ENCODE measurements at places on chromosomes 3 and 15.

- H3K27me3 ChIP-seq = no peaks in the 10 kb centered on the region
- H3K4me3 ChIP-seq = no peak overlapping the region
- H3K36me3 ChIP-seq = no peaks in the 10 kb centered on the region
Measured at GRCh38 chr3:152198665-152199064, 70.1 kb upstream of the MBNL1 start.

DNA sequence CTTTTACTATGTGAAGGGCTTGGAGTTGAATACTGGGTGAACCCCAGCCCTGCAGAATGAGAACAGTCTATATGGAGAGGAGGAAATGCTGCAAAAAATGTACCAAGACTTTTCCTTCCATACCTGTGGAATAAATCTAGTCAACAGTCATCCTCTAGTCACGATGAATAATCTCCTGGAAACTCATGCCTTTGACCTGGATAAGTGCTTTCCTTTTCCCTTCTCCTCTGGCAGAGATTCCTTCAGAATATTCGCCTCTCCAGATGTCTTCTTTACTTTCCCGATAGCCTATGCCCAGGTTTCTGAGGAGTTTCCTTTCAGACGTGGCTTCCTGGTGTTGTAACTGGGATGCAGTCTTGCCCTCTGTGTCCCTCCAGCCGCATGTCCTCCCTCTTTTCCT is 28.1 kb downstream of the CCNL1 start:
- H3K27me3 ChIP-seq = no peaks in the 10 kb centered on the region
- no peak for DNase-seq
- H3K4me1 ChIP-seq = peaks cover 6% of the 10 kb centered on the region
- H3K4me3 ChIP-seq = no peak overlapping the region

DNA sequence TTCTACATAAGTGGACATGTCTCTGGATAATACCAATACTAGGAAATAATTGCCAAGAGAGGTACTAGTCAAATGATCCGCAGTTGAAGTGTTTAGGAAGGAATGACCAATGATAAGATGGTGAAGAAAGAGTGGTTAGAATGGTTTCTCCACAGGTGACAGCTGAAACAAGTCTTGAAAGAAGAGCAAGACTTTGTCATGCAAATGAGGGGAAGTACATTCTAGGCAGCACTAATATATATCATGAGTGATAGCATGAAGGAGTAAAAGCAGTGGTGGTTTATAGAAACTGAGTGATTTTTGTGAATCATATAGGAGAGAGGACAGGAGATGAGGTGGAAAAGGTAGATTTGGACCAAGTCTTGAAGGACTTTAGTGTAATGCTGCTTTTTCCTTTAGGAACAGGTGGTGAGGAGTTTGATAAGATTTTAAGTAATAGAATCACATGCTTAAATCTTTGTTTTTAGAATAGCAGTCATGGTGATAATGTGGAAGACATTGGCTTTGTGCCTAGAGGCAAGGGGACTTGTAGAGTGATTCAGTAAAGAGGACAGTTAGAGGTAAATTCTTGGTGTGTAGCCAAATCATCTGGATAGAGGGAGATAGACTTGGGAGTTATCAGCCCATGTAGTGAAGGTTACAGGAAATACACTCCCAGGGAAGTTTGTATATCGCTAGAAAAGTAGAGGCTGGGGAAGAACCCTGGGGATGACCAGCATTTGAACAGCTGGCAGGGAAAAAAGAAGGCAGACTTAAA is 31.9 kb downstream of the SLMAP start:
- H3K27me3 ChIP-seq = no peaks in the 10 kb centered on the region
- H3K27ac ChIP-seq = no peak overlapping the region
- H3K36me3 ChIP-seq = no peaks in the 10 kb centered on the region
- no peak overlapping the region for H3K4me3 ChIP-seq

GRCh38 chr15:36673039-36673438 is 93.6 kb downstream of the CDIN1 start:
- no peak overlapping the region for H3K27ac ChIP-seq
- H3K27me3 ChIP-seq = no peaks in the 10 kb centered on the region
- H3K36me3 ChIP-seq = no peaks in the 10 kb centered on the region
- no peak for DNase-seq
- H3K4me3 ChIP-seq = no peak overlapping the region

GRCh38 chr15:94638183-94638582 is 406.8 kb downstream of the MCTP2 start:
- no peaks in the 10 kb centered on the region for H3K27me3 ChIP-seq
- no peak overlapping the region for H3K4me3 ChIP-seq
- no peaks in the 10 kb centered on the region for H3K4me1 ChIP-seq

DNA sequence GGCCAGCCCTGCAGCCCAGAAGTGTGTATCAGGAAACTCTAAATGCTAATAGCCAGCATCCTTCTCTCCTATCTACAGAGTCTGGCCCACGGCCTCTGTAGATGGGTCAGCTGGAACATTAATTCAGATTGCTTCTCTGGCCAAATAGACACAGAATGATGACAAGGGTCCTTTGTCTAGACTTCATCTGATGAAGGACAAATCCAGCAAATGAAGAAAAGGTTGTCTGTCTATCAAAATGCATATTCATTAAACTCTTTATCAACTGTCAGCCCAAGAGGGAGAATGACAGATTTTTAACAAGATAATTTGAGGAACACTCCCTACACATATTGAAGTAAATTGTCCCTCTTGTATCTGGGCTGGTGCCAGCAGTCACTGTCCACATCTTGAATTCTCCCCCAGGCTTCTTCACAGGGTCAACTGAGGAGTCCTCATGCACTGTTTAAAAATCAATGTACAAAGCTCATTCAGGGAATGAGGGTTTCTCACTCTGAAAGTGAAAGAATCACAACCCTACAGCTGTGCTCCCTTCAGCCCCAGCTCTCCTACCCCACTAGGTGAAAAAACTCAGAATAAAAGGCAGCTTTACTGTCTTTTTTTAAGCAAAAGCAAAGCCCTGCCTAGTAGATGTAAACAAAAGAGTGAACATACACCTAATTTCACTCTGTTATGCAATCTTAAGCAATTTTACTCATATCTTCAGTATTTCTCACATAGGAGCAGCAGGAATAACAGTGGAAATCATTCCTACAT is 507.7 kb downstream of the IGSF11 start:
- H3K27me3 ChIP-seq = no peaks in the 10 kb centered on the region
- DNase-seq = no peak

GRCh38 chr3:184815046-184815930 is 3.3 kb downstream of the VPS8 start:
- no peak overlapping the region for H3K27ac ChIP-seq
- H3K27me3 ChIP-seq = no peaks in the 10 kb centered on the region
- no peak overlapping the region for H3K4me3 ChIP-seq
- no peaks in the 10 kb centered on the region for H3K36me3 ChIP-seq

GRCh38 chr15:101251830-101252820 is at the start of gene CHSY1:
TSS of gene CHSY1 (minus strand) at chr15:101252048. CDS start at chr15:101251456, 592 bp downstream.
- H3K4me1 ChIP-seq = peaks cover 5% of the 10 kb centered on the region
- no peaks in the 10 kb centered on the region for H3K36me3 ChIP-seq
- peak within 1 kb of the TSS; percentile 86 for H3K4me3 ChIP-seq
- H3K27ac ChIP-seq = no peak within 1 kb of the TSS
- DNase-seq = no peak

DNA sequence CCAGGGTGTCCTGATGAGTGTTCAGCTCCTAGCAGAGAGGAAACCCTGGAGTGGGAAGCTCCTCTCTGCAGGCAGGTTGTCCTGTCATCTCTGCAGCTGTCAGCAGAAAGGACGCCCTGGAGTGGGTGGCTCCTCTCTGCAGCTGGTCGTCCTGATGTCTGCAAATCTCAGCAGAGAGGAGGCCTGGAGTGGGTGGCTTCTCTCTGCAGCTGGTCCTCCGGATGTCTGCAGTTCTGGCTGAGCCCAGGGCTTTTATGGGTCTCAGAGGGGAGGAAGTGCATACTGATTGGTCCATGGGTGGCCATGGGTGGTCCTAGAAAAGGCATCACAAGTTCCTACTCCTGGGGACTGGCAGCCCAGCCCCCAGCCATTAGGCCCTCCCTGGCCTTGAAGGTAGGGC is 102.6 kb upstream of the BNIP2 start:
- no peaks in the 10 kb centered on the region for H3K27me3 ChIP-seq
- H3K27ac ChIP-seq = no peak overlapping the region
- no peak overlapping the region for H3K4me3 ChIP-seq
- no peaks in the 10 kb centered on the region for H3K36me3 ChIP-seq

GRCh38 chr3:47380026-47380600 is 708 bp upstream of the PTPN23 start:
- H3K36me3 ChIP-seq = no peaks in the 10 kb centered on the region
- H3K4me3 ChIP-seq = peak overlapping the region; percentile 68
- DNase-seq = no peak
- H3K4me1 ChIP-seq = no peaks in the 10 kb centered on the region
- no peak overlapping the region for H3K27ac ChIP-seq

DNA sequence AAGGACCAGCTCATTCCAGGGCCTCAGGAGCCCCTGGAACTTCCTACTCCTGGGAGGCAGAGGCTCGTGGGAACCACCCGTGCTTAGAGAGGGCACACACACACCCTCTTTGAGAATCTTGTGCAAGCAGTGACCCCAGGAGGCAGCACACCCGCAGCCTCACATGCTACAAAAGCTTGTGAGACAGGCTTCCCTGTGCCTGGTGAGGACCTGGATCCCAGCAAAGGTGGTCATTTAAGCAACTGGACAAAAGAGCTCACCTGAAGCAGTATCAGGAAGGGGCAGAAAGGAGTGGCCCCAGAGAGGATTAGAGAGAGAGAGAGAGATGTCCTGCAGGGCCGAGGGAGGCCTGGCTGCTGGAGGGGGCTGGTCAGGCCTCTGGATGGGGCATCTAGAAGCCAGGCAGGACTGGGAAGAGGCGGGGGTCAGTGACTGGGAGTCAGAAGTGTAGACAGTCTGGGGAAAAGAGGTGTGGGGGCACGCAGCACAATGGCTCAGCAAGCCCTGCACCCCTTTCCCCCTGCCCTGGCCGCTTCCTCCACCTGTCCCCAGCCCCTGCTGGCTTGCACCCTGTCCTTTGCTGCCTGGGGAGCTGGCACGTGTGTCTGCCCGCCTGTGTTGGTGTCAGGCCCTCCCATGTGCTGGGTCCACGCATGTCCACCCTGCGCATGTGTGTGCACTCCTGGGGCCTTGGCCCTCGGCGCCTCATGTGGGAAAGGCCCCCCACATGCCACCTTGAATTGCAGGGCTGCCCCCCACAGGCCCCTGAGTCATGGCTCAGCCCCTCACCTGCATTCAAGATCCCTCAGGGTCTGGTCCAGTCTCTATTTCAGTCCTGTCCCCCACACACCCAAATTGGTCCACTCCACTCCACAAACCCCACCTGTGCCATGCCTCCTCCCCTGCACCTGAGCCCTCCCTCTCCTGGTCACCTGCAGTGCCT is 36.9 kb downstream of the TSPAN3 start:
- no peaks in the 10 kb centered on the region for H3K27me3 ChIP-seq
- no peak overlapping the region for H3K4me3 ChIP-seq
- no peak overlapping the region for H3K27ac ChIP-seq
- no peak for DNase-seq
- H3K36me3 ChIP-seq = 0 out of 2 replicates have a peak, but pooled peaks cover 2% of the 10 kb centered on the region

- no peaks in the 10 kb centered on the region for H3K27me3 ChIP-seq
- no peaks in the 10 kb centered on the region for H3K36me3 ChIP-seq
- no peaks in the 10 kb centered on the region for H3K4me1 ChIP-seq
- no peak for DNase-seq
Measured at GRCh38 chr3:168862466-168862865, 766.7 kb upstream of the GOLIM4 start.

DNA sequence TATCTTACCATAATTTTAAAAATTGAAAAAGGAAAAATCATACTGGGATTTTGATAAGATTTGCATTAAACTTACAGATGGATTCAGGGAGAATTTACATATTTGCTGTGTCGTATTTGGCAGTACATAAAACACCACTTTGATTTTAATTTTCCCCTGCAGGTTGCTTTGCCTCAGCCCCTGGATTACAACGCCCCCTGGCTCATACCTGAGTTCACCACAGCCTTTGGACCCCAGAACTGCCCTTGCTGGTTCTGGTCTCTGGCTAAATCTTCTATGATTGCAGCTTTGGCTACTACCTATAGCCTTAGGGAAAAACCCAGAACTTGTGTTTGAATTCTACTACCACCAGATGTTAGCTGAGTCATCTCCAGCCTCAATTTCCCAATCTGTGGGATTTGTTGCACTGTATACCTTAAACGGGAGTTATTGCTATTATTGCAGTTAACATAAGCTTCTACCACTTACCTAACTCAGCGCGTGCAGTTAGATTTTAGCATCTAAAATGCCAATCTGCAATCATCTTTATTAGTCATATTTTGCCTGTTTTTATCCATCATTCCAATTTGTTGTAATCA is 315.7 kb upstream of the GADL1 start:
- no peak overlapping the region for H3K27ac ChIP-seq
- no peak for DNase-seq
- no peaks in the 10 kb centered on the region for H3K27me3 ChIP-seq
- no peaks in the 10 kb centered on the region for H3K36me3 ChIP-seq
- no peak overlapping the region for H3K4me3 ChIP-seq

DNA sequence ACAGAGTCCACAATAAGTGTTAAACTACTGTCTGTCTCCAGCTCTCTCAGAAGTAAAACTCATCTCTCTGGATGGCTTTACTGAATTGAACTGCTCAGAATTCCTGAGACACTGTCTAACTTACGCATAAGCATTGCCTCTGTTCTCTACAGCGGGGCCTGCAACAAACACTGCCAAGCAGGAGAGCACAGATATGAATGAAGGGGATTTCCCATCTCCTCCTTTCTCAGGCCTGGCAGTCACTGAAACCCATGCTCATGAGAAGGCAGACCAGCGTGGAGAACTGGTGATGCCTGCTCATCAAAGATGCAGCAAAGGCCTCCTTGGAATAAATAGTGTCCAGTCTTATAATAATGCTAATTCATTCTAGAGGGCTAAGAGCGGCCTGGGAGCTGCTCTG is 10.3 kb downstream of the RASGRP1 start:
- DNase-seq = no peak
- no peaks in the 10 kb centered on the region for H3K36me3 ChIP-seq
- H3K4me1 ChIP-seq = no peaks in the 10 kb centered on the region
- H3K27me3 ChIP-seq = no peaks in the 10 kb centered on the region

DNA sequence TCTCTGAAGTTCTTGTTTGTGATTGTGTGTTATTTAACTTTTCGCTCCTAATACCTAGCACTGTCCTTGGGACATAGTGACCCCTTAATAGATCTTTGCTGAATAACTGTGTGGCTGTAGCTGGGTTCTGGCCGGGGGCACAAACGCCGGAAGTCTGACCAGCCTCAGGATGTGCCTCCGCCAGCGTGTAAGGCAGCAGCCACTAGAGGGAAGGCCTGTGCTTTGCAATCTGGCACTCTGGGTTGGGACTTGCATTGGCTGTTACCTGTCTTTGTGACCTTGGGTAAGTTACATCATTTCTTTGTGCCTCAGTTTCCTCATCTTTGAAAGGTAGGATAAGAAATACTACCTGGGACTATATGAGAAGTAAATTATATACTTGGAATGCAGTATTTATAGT is 158.7 kb downstream of the GHSR start:
- H3K27ac ChIP-seq = no peak overlapping the region
- H3K27me3 ChIP-seq = no peaks in the 10 kb centered on the region
- no peaks in the 10 kb centered on the region for H3K4me1 ChIP-seq

GRCh38 chr3:15782429-15782828 is 15.3 kb downstream of the ANKRD28 start:
- H3K36me3 ChIP-seq = no peaks in the 10 kb centered on the region
- no peak for DNase-seq
- H3K4me1 ChIP-seq = no peaks in the 10 kb centered on the region
- H3K27me3 ChIP-seq = no peaks in the 10 kb centered on the region
- H3K4me3 ChIP-seq = no peak overlapping the region
- H3K27ac ChIP-seq = no peak overlapping the region

- no peak for DNase-seq
- peaks cover 3% of the 10 kb centered on the region for H3K4me1 ChIP-seq
- no peak overlapping the region for H3K4me3 ChIP-seq
- H3K36me3 ChIP-seq = no peaks in the 10 kb centered on the region
Measured at GRCh38 chr15:60819360-60819759, 340.4 kb upstream of the ICE2 start.

Measured in iPS DF 6.9 (cell line).